ENCODE measurements at places on chromosomes 4 and X.

DNA sequence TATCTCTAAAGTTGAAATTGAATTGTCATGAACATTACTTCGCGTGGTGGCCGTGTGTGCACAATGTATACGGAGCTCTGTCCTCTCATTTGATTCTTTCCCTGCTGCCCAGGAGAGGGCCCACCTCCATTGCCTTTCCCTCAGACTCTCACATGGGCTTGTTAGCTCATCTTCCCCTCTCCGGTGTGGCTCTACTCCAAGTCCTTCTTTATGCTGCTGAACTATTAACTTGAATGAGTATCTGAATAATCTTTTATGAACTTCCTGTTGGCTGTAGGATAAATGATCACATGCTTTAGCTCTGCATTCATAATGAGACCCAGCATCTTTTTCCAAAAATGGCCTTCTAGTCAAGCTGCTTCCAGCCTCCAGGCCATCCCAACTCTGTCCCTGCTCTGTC is 68.8 kb upstream of the CLNK start:
- DNase-seq: no peak

DNA sequence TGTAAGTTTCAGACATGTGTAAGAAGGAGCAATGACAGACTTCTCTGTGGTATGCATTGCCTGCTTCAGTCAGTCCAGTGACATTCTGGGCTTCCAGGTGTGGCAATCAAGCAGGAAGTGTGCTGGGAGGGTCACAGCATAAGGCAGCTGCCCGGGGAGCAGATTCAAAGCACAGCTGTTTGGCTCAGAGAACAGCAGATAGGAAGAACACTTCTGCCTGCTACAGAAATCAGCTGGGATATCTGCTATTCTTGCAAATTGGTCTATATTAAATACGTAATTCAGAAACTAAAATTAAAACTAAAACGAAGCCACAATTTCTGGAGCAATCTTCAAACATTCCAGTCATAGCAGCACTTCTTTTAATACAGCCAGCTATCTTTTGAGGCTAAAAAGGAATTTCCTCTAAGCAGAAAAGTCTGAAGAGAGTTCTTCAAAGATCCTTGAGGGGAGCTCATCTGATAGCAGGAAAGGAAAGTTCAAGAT is 47.5 kb upstream of the GALNT7 start:
- no peak for DNase-seq

GRCh38 chr4:122758033-122758432 is 25.5 kb downstream of the BBS12 start:
- no peak for DNase-seq

DNA sequence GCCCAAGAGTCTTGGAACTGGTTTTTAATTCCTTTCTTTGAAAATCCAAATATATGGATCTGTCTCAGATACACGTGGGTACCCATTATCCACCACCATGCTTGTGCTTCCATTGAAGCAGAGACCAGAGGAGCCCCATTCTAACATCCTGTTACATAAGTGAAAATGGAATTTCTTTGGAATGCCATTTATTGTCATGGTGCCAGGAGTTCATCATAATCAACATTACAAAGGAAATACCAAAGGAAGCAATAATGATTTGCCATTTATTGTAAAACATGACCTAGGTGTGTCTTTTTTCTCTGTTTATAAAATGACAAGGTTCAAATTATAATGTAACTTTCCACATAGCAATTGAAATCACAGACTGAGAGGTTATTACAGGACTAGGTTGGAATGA is 61.7 kb downstream of the PALLD start:
- no peak for DNase-seq

GRCh38 chr4:31660916-31661315 is 940.7 kb downstream of the PCDH7 start:
- DNase-seq: no peak

DNA sequence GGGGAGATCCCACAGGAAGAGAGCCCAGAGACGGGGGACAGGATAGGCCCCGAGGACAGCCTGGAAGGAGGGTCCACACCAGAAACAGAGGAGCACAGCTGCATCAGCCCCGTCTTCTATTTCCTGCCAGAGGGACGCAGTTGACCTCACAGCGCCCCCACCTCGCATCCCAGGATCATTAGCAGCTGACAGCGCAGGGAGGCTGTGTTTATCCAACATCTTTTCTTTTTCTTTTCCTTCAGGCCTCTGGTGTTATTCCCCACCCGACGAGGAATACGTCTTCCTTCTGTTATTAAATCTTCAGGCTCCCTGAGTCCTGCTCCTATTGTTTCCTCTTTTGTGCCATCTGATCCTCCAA is 75.4 kb downstream of the DCHS2 start:
- no peak for DNase-seq
